Cortex of kidney (tissue), 1 donor: ENCODE measurements at places on chromosomes 1 and 21.

DNA sequence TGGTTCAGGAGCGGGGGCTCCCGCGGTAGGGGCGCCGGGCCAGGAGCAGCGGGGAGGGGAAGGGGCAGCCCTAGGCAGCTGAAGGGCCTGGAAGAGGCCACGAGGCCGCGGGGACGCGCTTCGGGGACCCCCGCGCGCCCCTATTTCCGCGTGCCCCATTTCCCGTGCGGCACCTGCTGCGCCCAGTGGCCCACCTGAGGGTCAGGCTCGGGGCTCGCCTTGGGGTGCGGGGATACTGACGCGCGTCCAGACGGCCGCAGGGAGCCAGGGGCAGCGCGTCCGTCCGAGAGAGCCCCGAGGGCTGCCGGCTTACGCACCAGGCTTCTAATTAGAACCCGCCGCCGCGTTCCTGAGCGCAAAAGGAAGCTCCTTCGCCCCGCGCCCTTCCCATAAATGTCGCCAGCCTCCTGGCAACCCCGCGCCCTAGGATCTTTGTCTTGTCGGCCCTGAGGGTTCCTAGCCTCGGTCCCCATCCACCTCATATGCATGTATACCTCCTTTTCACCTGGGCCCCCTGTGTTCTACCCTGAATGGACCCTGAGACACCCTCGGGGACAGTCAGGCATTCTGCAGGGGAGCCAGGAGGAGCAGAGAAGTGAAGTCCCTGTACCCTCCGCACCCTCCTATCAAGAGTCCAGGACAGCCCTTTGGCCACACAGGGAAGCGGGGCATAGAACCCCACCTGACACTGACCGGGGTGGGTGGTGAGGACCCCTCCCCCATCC, 1.8 kb downstream of the WNT3A start:
- no peak for DNase-seq

DNA sequence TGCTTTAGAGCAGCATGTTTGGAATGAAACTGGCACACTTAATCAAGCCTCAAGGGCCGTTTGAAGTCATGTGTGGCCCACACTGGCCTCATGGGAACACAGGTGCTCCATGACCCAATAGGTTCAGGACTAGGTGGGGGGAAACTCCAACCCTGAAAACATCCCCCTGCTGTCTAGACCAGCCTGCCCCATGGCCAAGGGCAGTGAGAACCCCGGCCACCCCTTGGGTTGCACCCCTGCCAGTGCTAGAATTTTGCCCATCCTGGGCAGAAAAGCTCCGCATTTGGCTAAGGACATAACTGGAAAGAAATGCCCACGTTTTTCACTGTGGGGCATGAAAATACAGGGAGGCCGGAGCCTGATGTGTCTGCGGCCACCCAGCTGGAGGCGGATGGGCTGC, 6.1 kb upstream of the PTGER3 start:
- DNase-seq: no peak

GRCh38 chr1:183870351-183871077, 65.6 kb downstream of the RGL1 start:
- no peak for DNase-seq

- DNase-seq: no peak
Observed at GRCh38 chr21:18244671-18245463, at the start of gene CHODL. Gene CHODL, plus strand, starts transcription at chr21:18244833. Its CDS starts 391 bp downstream, at chr21:18245224.

- DNase-seq: no peak
Observed at GRCh38 chr1:117231748-117232373, 21.1 kb upstream of the VTCN1 start.

DNA sequence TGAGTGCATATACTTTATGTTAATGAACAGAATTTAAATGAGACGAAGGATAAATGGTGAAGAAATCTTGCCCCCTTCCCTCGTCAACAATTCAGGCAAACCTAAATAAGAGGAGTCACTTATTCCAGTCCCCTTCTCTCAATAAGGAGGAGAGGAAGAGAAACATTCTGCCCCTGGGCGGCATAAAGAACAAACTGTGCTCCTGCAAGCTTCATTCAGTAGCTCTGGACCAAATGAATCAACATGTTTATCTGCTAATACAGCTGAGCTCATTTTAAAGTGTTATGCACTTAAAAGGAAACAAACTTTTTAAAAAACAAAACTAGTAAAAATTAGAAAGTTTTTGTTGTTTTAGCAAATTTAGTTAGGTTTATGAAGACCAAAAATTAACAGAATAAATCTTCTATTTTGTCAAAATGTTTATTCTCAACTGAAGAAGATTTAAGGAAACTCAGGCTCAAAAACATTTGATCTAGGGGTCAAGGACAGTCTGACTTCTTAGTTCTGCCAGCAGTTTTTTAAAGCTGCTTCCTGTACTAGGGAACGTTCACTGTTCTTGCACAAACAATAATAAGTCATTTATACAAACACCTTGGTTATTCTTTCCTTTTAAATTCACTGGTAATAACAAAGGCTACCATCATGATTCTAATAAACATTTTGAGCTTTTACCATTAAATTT, 58.3 kb downstream of the AKT3 start:
- DNase-seq: no peak

GRCh38 chr1:228772516-228773212, 37.4 kb downstream of the RHOU start:
- no peak for DNase-seq

- DNase-seq: no peak
Observed at GRCh38 chr21:41725421-41726031, 41.3 kb downstream of the RIPK4 start.

GRCh38 chr1:21586846-21587601, 77.8 kb downstream of the ALPL start:
- no peak for DNase-seq

DNA sequence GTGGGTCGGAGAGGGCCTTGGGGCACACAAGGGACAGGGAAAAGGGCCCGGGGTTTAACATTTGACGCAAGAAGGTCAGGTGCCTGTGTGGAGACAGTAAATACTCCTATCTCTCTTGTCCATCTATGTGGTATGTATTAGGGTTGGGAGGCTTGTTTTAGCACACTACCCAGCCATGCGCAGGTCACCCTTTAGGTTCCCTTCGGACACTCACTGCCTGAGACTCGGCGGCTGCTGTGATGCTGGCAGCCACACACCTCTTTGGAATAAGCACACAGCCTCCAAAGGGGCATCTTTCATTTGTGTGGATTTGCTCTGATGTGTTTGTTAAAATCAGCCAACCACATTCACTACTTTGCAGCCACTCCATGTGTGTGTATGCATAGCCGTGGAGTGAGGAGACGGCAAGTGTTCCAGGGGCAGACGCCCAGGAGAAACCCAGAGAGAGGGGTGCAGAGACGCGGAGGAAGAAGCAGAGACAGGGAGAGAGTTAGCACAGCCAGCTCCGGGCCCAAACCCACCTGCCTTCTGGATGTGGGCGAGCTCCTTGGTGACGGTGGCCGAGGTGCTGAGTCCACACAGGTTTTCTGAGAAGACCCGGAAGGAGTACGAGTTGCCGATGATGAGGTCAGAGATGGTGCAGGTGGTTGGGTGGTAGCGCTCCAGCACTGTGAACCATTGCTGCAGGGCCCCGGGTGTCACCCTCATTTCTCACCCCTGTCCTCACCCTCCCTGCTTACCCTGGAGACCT, 5.7 kb downstream of the MYBPH start:
- no peak for DNase-seq

DNA sequence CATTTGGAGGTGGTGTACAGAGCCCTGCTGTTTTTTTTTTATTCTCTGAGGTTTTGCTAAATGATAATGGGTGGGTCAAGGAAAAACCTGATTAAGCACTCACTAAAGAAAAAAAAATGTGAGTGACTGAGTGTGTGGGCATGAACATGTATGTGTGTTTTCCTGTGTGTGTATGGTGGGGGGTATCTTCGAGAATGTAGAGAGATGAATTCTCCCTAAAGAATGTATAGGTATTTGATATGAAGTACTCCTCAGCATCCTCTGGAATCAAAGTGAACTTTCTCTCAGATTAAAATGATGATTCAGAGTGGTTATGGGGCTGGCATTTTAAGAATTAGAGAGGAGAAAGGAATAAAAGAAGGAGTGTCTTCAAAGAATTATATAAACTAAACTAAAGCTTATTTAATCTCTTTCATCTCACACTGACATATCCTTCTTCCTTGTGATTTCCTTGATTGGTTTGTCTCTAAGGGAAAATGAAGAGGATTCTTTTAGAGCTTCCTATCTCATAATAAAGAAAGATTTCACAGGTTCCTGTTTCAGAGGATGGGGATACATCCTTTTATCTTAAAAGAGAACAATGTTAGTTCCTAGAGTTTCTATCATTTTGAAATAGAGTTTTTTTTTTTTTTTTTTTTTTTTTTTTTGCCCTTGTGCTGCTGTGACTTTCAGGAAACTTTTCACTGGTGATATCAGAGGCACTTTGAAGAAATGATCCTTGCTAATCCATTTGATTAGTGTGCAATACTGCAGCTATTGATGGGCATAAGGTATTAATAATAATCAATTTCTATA, 23.9 kb downstream of the S1PR1 start:
- DNase-seq: no peak

DNA sequence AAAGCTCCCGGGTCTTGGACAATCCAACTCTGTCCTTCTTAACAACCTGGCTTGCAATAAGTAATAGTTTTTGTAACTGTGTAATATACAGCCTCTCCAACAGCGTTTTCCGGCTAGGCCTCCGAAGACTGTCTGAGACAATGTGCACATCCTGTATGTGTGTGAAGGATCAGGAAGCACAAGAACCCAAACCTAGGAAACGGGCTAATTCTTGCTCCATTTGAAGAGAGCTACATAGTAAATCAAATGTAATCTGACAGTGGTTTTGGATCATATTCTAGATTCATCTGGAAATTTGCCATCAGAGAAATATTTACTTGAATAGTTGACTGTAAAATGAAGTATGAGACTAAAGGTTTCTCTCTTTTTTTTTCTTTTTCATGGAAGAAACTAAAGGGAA, 1.2 kb downstream of the GPR52 start:
- no peak for DNase-seq

DNA sequence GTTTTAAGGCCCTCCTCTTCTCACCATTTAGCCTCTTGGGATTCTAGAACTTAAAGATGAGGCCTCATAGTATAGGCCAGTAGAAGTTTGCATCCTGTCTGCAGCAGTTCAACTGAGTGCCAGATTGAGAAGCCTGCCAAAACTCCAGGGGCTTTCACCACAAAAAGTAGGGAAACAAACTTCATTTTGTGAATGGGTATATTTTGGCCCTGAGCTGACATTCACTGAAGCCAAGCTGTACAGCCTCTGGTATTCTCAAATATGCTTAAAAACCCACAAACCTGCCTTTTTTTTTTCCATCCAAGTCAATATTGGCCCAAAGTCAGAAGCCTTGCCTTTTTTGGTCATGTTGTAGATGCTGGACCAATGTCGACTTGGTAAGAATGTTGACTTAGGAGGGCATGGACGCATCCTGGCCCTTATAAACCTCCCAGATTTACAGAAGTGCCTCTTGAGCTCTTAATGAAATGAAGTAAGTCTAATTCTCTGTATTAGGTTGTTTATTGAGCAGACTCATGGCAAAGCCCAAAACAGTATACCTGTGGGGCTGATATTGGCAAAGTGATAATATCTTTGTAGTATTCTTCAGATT, 337.5 kb downstream of the CHRM3 start:
- no peak for DNase-seq

- DNase-seq: no peak
Observed at GRCh38 chr1:222736972-222737371, at the start of gene FAM177B. Gene FAM177B, plus strand, starts transcription at chr1:222737202. Its CDS starts 9,344 bp downstream, at chr1:222746546.

DNA sequence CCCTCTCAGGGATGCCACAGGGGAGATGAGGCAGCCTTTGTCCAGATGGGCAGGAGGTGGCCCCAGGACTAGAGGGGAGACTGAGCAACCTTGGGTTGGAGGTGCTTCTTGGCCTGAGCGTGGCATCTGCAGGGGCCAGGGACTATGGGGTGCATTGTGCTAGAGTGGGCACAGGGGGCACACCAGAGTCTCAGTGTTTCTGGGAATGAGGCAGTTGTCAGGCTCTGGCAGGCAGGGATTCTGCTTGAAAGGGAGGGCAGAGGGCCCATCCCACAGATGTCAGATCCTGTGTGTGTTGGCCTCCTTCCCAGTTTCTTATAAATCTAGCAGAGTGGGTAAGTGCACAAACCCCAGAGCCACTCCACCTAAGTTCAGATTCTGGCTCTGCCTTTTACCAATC, 13.7 kb downstream of the LGR6 start:
- DNase-seq: no peak

GRCh38 chr1:2259668-2260402, 31.7 kb downstream of the SKI start:
- no peak for DNase-seq

- no peak for DNase-seq
Observed at GRCh38 chr1:237164406-237165352, 122.7 kb downstream of the RYR2 start.

GRCh38 chr21:28906841-28907240, 85.8 kb downstream of the LTN1 start:
- DNase-seq: no peak

DNA sequence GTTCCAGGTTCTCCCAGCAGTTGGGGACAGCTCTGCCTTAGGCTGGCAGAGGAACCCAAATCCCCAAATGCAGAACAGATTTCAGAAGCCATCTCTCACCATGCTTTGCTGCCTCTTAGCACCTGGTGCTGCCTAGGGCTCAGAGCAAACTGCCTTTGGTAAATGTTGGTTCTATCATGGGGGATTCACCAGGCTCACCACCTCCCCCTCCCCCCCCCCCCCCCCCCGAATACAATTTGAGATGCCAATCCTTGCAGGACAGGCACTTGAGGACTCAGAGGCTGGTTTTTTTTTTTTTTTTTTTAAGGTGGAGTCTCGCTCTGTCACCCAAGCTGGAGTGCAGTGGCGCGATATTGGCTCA, 447 bp upstream of the PAQR6 start:
- no peak for DNase-seq

DNA sequence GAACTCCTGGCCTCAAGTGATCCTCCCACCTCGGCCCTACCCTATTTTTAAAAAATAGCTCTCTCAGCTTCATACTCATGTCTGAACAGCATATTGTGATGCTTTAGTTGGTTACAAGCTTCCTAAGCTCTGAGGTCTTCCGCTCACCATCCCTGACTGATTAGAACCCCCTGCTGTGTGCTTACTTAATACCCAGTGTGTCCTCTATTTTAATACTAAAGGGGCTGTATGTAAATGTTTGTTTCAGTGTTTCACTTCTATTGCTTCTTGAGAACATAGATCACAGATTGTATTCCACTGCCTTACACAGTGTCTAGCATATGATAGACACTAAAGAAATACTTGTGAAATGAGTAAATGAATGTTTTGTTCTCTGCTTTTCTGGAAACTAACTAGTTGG, 29.8 kb downstream of the ZYG11B start:
- no peak for DNase-seq

DNA sequence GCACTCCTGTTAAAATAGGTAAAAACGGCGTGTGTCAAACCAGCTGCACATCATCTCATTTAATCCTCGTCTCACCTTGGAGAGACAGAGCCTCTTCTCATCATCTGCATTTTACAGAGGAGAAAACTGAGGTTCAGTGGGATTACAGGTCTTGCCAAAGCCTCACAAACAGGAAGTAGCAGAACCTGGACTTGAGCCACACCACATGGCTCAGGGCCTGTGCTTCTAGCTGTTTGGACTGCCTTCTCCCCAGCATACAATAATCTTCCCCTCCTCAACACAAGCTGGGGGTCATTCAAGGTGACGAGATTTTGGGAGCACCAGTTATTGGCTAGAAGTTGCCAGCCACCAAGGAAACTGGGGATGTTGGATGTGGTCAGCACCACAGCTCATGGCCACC, 167.9 kb upstream of the ZC3H12A start:
- DNase-seq: no peak
